ENCODE measurements at places on chromosomes 7 and 10.

DNA sequence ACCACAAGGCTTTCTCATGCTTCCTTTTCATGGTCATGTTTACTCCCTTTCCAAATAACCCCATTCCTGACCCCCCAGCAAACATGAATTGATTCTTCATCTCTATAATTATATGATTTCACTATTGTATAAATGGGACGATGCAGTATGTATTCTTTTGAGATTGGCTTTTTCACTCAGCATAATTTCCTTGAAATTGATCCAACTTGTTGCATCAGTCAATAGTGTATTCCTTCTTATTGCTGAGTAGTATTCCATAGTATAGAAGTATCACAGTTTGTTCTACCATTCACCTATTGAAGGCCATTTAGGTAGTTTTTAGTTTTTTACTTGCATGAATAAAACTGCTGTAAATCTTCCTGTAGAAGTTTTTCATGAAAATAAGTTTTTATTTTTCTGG, 264.7 kb downstream of the BAMBI start:
- DNase-seq = no peak

- no peak for DNase-seq
These were observed 179.8 kb downstream of the CXCL12 start for GRCh38 chr10:44205067-44205466.

DNA sequence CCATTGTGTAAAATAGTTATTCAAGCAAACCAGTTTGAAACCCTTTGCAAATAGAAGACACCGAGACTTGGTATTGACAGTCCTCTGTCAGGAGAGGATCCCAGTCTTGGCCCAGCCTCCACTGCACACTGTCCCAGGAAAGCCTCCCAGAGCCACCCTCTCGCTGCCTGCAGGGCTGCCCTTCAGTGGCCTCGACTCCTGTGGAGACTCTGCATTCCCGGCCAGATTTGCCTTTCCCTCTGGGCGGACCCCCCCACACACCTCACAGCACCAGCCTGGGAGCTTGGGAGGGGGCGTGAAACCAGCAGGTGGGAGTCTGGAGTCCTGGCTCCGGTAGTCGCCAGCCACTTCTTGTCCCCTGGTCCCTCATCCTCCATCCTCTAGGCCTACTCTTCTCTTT, 48.7 kb downstream of the GRK5 start:
- no peak for DNase-seq

GRCh38 chr10:2980116-2980515, 87.2 kb upstream of the PFKP start:
- no peak for DNase-seq

DNA sequence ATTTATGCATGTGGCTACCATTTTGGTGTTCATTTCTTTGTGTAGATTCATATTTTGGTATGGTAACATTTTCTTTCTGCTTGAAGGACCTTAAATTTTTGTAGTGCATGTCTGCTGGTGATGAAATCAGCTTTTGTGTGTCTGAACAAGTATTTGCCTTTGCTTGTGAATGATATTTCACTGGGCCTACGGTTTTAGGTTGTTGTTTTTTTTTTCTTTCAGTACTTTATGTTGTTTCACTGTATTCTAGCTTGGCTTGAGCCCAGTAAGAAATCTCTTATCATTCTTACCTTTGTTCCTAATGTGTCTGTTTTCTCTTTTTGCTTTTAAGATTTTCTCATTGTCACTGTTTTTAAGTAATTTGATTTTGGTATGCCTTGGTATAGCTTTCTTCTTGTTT, 31.9 kb downstream of the SAMD8 start:
- DNase-seq = no peak

DNA sequence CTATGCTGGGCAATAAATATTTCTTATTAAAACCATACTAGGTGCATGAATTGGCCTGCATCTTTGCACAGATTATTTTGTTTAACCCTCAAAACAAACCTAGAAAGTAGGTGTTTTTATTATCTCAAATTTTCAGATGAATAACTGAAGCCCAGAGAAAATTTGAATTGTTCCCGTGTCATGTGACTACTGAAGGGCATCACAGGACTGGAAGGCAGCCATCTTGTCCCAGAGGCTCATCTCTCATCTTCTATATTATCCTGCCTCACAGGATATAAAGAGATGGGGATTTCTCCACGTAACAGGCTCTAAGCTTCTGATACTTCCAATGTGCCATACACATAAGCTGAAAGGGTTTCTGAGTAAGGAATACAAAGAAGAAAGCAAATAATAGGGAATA, 84.0 kb upstream of the ODAD2 start:
- DNase-seq = no peak

DNA sequence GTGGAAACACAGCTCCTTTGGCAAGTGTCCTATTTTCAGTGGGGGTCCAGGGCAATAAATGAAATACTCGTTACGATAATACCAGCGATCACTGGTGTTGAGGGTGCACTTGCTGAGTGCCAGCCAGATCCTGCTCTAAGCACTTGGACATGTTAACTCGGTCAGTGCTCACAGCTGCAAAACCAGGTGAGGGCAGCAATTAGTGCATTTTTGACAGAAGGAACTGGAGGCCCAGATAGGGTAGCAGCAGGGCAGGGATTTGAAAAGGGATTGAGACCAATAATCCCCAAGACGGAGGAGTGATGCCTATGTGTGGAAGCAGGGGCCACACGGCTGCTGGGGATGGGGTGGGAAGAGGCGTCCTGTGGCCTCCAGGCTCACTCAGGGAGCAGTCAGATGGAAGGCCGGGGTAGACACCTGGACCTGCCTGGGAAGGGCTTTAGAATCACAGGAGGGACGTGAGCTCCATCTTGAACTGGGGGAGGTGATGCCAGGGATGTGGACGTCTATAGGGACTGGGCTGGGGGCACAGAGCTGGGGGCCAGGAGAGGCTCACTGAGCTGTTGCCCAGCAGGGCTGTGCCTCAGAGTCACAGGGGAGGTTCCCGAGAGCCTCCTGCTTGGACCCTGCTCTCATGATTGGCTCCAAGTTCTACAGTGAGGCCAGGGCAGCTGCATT, 14.3 kb downstream of the PTPRE start:
- DNase-seq = no peak

- no peak for DNase-seq
These were observed 123.6 kb downstream of the VTI1A start for GRCh38 chr10:112570585-112570984.

DNA sequence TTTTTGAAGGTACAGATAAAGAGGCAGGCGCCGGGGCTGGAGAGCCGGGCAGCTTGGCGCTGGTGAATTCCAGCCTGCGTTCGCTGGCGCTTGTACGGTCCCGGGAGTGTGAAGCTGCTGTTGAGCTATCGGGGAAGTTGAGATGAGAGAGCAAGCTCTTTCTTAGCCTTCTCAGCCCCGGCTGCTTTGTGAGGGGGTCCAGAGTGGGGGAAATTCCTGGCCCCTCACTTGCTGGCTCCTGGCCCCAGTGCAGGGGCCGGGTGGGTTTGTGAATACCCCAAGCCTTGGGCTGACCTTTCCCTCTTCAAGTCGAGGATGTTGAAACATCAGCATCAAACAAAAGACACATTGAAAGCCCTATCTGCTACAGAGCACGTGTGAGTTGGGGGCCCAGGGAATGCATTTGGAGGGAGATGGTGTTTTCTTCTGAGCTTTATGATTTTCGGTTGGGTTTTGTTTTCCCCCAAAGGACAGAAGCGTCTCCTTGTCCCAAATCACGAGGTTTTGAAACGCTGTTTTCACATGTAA, 2.7 kb downstream of the ZMIZ1 start:
- DNase-seq = no peak

DNA sequence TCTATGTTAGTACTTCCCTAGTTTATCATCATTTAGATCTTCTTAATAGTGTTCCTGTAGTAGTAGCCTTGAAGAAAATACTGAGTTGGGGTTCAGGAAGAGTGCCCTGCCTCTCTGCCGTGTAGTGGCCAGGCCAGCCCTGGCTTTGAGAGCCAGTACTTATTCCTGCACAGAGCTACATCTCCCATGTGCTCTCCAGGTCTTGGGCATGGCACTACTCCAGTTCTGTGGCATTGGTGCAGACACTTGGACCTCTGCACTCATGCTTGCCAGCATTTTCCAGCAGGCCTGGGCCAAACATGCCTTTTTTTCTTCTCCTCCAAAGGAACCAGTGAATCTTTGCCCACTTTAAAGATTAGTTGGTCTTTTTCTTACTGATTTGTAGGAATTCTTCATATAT, 5.3 kb downstream of the GNG11 start:
- no peak for DNase-seq

GRCh38 chr7:35366167-35367155, 112.6 kb upstream of the TBX20 start:
- no peak for DNase-seq

GRCh38 chr7:26349005-26349915, 57.6 kb downstream of the SNX10 start:
- DNase-seq = no peak

DNA sequence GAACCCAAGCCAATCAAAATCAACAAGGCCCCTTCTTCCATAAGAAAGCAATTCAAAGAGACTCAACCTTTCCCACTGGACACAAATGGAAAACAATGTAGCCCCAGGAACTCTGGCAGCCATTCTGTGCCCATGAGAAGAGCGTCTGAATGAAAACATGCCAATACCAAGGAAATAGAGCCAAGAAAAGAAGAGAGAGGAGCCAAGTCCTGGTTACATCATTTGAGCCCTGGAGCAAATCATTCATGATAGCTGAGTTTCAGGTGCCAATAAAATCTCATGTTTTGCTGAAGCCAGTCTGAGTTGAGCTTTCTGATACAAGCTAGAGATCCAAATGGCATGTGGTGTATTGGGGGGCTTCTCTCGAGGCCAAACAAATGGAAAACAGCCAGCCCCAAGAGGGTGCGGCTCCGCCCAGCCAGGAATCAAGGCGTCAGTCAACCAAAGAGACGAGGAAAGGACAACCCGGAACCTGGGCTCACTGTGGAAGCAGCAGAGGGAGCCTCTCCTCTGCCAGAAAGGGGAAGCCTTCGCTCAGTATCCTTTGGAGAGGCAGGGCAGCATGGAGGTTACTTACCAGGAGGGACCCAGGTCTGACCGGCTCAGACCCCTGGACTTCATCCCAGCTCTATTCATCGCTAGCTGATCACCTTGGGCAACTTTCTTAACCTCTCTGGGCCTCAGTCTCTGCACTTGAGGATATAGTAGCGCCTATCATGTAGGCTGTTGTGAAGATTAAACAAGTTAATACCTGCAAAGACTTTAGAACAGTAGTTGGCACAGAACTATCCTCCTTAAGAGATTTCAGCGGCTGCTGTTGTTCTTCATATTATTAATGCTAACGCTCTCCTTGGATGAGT, 61.8 kb downstream of the OAT start:
- DNase-seq = no peak

DNA sequence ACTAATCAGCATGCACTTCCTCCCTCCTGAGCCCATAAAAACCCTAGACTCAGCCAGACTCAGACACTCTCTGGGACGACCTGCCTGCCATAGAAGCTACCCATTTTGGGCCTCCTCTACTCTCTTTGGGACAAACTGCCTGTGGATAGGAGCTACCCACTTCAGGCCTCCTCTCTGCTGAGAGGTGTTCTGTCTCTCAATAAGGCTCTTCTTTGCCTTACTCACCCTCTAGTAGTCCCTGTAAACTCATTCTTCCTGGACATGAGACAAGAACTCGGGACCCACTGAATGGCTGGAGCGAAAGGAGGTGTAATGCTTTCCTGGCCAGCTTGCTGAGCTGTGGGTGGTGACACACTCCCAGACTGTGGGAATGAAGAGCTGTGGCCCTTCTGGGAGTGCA, 424.8 kb upstream of the FZD8 start:
- DNase-seq = no peak

GRCh38 chr10:43049081-43049551, 27.8 kb upstream of the RET start:
- DNase-seq = no peak

DNA sequence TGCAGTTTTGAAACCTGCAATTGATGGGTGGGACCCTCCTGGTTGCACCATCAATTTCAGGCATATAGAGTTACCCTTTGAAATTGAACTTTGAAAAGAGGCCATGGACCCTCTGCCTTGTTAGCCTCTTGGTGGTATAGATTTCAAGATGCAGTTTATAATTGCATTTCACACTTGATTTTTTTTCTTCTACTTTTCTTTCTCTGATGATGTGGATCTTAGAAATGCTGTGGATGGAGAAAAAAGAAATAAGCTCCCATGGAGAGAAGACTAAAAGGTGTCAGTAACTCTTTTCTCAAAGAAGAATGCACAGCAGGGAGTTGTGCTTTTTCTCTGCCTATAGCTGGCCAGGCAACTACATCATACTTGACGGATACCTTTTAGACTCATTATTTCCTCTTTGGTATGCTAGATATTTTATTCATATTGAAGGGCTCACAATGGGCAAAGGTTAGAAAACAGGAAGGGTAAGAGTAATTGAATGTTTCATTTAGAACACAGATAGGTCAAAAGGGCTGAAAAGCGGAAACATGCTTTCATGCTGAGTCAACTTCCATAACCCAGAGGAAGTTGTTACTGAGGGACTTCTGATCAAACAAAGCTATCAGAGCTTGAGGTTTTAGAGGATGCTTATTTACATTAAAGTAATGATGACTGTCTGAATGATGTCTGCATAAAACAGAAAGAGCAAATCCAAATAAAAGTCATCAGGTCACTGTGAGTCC, 773.2 kb upstream of the LRRN3 start:
- DNase-seq = no peak

- DNase-seq = no peak
These were observed 185.8 kb downstream of the GRM8 start for GRCh38 chr7:127066974-127067373.

DNA sequence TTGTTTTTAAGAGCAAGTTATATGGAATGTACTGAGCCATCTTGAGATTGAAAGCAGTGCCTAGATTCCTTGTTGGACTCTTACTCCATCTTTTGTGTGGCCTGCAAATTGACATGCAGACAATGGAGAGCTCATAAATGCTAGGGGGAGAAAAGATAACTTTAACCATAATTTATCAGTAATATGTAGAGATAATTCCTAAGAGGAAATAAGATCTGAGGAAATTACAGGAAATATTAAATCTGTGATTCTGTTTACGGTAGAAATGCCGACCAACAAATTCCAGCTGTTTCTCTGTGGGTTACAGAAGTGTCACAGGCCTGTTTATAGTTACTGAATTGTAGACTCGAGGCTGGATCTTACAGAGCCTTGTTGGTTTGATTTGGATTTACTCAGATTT, 348.0 kb downstream of the SUGCT start:
- no peak for DNase-seq

DNA sequence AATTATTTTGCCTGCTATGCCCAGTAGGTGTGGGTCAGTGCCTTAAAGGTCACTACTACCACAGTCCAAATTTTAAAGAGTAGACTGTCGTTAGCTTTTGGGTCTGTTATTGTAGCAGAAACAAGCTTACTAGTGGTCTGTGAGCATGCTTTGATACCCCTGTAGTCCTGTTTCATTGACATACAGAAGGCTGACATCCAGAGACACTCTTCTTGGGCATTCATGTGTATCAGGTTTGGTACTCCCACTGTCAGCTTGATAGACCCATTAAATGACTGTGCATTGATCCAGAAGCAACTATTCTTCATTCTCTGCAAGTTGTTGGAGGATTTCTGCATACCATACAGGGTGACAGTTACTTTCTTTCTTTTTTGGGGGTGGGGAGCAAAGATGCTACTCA, 884.4 kb upstream of the CELF2 start:
- no peak for DNase-seq

DNA sequence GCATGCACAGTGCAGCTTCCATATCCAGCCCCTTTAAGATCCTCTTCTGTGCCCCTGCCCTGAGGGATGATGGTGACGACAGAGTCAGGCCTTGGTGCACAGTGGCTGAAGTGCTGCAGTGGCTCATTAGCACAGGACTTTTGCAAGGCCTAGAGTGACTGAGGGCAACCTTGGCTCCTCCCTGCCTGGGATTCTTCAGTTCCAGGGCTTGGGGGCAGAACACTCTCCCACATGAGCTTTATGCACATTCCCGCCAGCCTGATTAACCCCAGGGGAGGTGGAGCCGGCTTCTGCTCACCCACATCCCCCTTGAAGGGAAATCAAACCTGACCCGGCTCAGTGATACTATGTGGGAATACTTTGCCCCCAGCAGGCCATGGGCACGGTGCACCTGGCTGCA, 253.4 kb downstream of the GALNT17 start:
- no peak for DNase-seq
